ENCODE measurements at places on chromosomes 4 and X.

DNA sequence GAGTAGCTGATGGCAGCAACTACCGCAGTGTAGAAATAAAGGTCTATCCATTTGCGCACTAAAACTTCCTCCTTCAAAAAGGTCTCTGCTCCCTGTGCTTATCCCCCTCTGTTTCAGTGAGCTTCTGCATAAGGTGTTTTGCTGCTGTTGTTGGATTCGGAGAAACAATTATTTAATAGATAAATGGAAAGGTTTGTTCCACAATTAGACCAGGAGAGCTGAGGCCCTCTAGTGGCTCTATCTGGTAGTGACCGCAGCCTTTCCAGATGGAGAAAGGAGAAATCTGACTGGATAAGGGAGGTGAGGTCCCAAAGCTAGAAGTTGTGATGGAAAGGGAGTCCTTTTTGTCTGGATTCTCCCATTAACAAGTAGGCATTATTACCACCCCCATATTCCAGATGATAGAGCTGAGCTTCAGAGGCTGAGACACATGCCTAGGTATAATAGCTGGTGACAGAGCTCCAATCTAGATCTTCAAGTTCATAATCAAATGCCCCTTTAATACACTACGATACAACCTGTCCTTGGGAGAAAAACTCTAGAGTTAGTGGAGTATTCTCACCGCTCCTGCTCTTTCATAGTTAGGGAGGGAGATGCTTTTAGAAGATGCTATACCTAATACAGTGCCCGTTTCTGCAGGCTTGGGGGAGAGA lies 5.1 kb upstream of the GABRQ start:
- DNase-seq: peak; percentile 31

GRCh38 chr4:148071009-148071408 lies 339.1 kb downstream of the ARHGAP10 start:
- DNase-seq: no peak

DNA sequence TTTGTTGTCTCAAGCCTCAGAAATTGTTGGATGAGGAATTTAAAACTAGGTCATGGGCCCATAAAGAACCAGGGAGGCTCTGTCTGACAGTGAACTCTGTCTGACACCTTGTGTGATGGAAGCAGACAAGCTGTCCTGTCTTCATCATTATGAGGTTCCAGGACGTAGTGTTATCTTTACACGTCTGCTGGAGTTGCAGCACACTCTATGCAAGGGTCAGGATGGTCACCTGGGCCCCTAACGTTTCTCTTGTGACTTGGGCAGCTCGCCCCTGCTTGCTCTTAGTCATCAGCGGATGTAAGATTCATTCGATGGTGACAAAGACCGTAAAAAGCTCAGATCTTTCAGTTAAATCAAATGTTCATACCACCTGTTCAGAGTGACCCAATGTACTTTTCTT lies 92.0 kb upstream of the ADGRG2 start:
- no peak for DNase-seq

GRCh38 chr4:98470831-98471230 lies 187.6 kb downstream of the TSPAN5 start:
- no peak for DNase-seq

GRCh38 chrX:77347572-77347971 lies 99.6 kb upstream of the FGF16 start:
- DNase-seq: no peak

GRCh38 chrX:9337046-9337445 lies 127.8 kb upstream of the TBL1X start:
- no peak for DNase-seq

- DNase-seq: no peak
These were observed 34.6 kb upstream of the MGST2 start for GRCh38 chr4:139630991-139631390.

- DNase-seq: no peak
These were observed 803.6 kb downstream of the GLUD2 start for GRCh38 chrX:121851033-121851432.

- DNase-seq: no peak
These were observed 13.6 kb downstream of the UVSSA start for GRCh38 chr4:1360423-1361283.

DNA sequence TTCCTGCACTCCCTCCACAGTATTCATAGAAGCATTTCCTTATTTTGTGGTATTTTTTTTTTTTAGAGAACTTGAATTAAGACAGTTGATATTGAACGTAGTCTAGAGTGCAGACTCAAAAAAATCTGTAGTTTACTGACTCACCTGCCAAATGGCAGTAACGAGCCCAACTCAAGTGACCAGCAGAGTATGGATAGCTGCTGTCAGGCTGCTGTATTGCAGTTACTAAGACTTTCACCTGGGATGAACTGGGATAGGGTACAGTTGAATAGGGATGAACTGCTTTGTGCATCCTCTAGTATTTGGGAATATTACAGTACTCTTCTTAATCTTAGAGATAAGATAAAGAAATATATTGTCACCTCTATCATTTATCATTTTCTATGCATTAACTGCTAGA lies 7.0 kb upstream of the SLC7A11 start:
- no peak for DNase-seq

GRCh38 chrX:109848461-109849050 lies 115.5 kb upstream of the ACSL4 start:
- DNase-seq: no peak

GRCh38 chr4:70715097-70715496 lies 6.7 kb upstream of the RUFY3 start:
- no peak for DNase-seq

DNA sequence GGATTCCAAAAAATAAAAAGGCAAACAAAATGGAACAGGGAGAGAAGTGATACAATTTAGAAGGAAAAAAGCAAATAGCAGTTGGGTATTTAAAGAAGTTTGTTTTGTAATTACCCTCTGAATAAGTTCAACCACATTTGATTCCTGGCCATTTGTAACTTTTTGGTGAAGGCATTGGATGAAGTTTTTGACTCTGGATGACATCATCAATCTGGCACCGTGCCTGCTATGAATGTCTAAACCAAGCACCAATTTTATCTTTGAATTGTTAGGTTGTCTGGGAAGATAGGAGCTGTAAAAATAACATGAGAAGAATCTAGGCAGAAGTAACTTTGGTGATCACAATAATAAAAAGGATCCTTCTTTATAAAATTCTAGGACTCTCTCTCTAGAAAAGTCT lies 29.5 kb downstream of the TMPRSS11A start:
- no peak for DNase-seq

DNA sequence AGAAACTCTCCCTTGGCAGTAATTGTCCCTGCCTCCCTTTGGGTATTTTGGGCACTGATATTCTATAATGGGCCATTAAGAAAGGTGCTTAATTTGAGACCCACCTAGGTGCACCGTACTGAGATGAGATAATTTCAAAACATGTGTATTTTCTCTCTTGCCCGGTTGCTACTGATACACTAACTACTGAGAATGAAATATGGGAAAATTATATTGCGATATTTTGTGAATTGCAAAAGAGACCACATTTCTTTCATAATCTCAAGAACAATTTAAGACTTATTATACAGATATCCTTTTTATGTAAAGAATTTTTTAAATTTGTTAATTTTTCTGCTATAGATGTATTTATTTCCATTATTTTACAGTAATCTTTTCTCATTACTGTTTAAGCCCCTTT lies 284.9 kb downstream of the ADGRL3 start:
- no peak for DNase-seq

DNA sequence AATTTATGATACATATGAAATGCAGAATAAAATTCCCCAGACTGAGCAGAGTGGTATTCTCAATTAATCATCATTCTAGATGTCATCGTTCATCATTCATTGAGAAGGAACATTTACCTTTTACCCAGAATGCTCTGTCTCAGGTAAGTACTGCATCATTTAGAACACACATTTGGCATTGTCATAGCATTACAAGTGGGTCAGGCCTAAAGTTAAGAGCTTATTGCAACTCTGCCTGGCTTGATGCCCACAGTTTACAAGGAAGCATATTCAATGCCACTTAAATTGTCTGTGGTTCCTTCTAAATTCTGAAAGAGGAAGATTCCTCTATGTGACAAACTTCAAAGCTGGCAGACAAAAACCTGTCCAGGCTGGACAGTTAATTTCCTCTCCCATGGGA lies 87.3 kb downstream of the CAMK2D start:
- no peak for DNase-seq

- DNase-seq: peak; percentile 58
These were observed 77.6 kb downstream of the CCKAR start for GRCh38 chr4:26412381-26413372.

DNA sequence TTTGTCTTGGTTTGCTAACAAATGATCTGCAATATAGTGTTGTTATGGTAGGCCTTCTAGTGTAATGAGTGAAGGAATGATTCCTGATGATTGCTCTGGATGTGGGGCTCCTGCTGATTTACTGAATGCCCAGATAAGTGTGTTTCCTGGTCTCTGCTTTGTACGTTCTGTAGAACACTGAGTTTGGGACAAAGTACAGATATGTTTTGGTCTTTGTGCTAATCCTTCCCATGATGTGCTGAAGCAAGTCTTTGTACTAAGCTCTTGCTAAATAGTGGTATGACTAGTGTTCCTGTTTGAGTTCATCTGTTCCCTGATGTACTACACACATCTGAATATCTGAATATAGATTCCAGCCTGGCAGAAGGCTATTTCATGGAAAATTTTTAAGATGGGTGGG lies 36.9 kb upstream of the XIAP start:
- no peak for DNase-seq

DNA sequence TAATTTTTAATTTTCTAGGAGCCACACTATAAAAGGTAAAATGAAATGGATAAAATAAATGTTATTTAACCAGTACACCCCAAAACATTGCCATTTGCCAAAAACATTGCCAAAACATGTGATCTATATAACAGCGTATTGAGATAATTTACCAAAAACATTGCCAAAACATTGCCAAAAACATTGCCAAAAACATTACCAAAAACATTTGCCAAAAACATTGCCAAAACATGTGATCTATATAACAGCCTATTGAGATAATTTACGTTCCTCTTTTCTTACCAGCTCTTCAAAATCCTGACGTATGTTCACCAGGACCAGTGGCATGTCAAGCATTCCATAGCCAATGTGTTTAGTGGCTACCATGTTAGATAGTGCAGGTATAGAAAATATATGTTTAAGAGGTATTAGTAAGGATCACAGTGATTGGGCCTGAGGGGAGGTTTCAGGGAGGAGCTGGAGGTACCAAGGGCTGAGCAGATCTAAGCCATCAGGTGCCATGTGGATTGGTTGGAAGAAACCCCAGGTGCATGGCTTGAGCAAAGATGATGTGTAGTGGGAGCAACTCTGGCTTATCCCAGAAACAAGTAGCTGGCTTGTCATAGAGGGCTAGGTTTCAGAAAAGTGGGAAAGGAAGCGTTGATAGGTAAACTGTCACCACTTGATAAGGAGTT lies 42.6 kb downstream of the RAPGEF2 start:
- no peak for DNase-seq

DNA sequence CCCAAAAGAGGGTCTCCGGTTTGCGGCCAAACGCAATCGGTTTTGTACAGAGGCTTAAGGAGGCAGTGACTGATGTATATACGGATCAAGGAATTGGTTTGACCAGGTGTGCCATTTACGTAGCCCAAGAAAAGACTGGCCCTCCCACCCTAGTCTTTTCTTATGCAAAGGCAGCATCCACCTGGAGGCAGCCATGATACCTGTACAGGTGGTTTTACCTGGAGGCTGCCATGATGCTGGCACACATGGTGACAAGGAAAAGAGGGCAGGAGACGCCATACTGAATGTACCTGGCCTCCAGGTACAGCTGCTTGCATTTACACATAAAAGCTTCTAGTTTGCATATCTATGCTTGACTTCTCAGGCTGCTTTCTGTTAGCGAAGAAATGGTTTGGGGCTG lies 917.7 kb upstream of the INTU start:
- DNase-seq: no peak

DNA sequence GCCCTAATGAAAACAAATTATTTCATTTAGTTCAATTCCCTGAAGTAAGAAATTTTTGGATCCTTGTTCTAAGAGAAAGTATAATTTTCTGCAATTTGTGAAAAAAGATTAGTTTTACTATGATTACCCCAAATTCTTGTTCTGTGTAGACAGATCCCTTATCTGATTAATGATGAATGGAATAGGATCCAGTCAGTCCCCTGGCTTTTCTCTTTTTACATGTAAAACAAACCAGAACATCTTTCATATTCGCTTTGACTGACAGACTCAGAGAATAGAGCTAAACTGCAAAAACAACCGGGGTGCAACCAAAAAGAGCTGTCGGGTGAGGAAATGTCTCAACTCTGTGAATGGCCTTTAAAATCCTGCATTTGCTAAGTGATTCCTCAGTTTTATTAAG lies 93.4 kb upstream of the VEGFC start:
- DNase-seq: no peak

GRCh38 chr4:17332478-17332877 lies 179.4 kb downstream of the QDPR start:
- no peak for DNase-seq

DNA sequence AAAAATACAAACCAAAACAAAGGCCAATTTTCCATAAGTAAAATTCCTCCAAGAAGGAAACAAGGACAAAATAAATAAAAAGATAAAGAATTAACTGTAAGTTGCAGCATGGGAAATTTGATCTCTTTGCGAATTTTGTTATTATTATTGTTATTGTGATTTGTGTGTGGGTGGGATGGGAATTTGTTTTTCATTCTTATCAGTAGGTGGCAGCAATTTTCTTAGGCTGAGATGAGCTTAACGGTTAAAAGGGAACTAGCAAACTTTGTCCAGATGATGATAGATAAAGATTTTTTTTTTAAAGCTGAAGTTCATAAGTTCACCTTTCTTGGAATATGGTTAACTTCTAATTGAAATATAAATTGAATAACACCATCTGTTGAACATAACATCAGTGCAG lies 83.2 kb upstream of the IL1RAPL2 start:
- DNase-seq: no peak

GRCh38 chr4:575281-576141 lies 584 bp downstream of the TMEM271 start:
- DNase-seq: peak; percentile 57

DNA sequence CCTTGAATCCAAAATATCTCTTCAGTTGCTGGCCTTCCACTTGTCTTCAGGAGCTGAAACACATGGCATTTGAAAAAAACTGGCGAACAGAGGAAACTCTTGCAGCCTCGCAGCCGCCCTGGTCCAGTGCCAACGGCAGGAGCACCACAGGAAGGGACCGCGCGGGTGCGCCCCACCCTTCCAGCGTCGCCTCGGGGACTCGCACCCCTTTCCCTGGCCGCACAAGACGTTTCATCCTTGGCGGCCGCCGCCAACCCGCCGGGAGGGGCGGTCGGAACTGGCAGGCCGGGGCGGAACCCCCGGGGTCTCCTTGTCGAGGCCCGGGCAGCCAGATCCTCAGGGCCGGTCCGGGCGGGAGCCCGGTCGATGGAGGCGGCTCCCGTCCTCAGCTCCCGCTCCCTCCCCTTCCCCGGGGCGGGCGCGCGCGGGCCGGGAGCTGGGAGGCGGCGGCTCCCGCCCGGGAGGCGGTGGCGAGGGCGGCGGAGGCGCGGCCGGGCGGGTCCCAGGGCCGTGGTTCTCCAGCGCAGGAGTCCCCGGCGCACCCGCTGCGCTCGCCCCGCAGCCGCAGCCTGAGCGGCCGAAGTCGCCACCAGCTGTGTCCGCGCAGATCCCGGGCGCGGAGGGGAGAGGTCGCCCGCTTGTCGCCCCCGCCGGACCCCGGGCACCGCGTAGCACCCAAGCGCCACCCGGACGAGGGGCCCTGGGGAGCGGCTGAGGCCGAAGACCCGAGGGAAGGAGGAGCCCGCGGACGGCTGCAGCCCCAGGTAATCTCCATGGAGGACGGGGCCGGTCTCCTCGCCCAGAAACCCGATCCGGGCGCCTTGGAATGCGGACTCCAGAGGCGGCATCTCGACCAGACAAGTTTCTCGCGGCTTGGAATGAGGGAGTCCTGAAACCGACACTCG lies 886 bp upstream of the NDST3 start:
- peak; percentile 42 for DNase-seq

- no peak for DNase-seq
These were observed 69.3 kb downstream of the BMP2K start for GRCh38 chr4:78845472-78845871.

- DNase-seq: no peak
These were observed 625.5 kb upstream of the INTU start for GRCh38 chr4:127007305-127007704.

Data from left ventricle myocardium superior (tissue), 1 donor.